Esophagus squamous epithelium (tissue), 5 donors: ENCODE measurements at places on chromosomes 1 and 21.

DNA sequence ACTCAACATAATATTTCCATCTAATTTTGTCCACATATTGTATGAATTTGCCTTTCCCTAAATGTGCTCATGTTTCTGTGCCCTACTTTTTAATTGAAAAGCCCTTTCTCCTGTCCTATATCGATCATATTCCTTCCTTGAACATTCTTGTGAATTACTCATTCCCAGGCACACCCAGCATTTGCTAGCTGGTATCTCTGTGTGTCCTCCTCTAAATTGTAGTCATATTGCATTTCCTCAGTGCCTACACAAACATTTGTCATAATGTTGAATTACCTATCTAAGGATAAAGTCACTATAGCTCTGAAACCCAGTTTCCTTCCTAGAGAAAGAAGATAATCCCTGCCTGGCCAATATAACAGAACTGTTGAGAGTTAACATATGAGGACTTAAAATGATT lies 39.6 kb upstream of the TBX15 start:
- DNase-seq, result no peak

DNA sequence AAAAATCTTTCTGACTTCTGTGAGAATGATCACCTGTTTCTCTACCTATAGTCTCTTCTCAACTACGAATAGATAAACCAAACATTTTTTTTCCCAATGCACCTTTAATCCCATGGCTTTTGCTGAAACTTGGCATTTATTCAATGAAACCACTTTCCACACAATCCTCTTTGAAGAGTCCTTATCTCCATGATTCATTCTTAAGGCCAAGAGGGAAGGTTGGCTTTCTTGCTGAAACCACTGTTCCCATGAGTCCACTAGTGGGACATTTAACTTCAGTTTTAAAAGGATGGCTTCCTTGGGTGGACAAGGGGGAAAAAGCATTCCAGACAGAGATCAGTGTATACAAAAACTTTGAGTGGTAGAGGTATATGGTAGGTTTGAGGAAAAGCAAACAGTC lies 73.6 kb downstream of the CRB1 start:
- DNase-seq, result no peak

- no peak for DNase-seq
Observed at GRCh38 chr1:219340796-219341195, 167.1 kb downstream of the LYPLAL1 start.

- DNase-seq, result no peak
Observed at GRCh38 chr1:69661686-69662085, 94.0 kb downstream of the LRRC7 start.

GRCh38 chr1:31752952-31753475 lies 11.1 kb downstream of the ADGRB2 start:
- DNase-seq, result no peak

DNA sequence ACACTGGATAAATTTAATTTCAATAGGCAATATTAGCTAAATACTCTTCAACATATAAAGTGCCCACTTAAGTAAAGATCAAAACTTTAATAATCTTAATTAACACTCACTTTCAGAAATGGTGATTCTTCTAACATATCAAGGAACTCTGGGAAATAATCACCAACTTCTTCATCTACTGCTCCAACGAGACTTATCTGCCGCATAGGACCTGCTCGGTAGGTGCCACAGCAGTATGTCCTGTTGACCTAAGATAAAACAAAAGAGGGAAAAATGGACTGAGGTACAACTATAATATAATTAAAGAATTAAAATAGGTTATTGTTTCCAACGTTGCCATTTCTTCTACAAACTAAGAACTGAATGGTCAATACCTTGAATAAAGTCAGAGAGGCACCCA lies 18.3 kb upstream of the PHTF1 start:
- DNase-seq, result no peak

DNA sequence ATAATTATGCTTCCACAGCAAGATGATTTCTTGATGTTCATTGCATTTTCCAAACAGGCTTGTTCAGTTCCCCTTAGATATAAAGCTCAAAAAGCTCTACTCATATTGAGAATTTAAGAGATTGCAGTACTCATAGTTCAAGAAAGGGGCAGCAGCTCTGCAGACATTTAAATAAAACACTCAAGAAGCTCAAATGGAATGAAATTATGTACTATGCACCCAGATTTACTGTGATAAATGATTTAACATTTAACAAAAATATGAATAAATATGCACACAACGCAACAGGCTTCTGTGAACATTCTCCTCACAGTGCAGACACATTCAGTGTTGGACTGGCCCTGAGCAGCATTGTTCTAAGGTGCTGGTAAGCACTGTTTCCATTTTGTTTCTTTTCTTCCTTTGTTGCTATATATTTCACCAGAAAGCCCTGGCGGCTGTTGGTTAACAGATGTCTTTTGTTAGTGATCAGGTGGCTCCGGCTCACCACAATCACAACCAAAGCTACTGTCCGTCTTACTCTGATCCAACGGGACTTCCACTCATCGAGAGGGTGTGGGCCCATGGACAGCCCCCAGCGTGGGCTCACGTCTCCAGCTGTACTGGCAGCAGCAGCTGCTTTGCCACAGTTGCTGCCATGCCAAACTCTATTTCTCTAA lies 1440.3 kb downstream of the NCAM2 start:
- no peak for DNase-seq

DNA sequence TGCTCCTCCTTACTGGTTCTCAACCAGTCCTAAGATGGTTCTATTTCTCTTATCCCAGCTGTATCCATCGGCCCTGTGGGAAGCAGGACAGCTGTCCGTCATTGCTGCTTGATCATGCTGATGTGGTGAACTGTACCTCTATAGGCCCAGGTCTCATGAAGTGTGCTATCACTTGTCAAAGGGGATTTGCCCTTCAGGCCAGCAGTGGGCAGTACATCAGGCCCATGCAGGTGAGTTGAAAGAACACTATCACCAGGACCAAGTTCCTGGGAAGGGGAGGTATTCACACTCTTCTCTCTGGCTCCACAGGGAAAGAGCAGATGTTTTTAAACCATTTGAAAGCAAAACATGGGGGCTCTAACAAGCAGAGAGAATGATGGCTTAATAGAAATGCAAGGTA lies 302.6 kb downstream of the PAPPA2 start:
- DNase-seq, result no peak

- DNase-seq, result no peak
Observed at GRCh38 chr1:247701338-247701737, 15.1 kb downstream of the OR6F1 start.

GRCh38 chr1:81208441-81208840 lies 592.3 kb upstream of the ADGRL2 start:
- no peak for DNase-seq

DNA sequence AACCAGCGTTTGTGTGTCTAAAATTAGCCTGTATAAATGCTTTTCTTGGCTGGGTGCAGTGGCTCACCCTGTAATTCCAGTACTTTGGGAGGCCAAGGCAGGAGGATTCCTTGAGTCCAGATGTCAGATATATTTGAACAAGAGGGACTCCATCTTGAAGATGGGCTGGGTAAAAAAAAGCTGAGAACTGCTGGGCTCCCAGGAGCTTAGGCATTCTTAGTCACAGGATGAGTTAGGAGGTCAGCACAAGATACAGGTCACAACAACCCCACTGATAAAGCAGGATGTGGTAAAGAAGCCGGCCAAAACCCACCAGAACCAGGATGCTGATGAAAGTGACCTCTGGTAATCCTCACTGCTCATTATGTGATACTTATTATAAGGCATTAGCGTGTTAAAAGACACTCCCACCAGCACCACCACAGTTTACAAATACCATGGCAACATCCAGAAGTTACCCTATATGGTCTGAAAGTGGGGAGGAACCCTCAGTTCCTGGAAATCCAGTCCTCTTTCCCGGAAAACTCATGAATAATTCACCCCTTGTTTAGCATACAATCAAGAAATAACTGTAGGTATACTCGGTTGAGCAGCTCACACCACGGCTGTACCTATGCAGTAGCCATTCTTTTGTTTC lies 36.2 kb upstream of the ZNF496 start:
- no peak for DNase-seq
